Left colon (tissue), 2 donors: ENCODE measurements at places on chromosomes 11 and 22.
A peak's percentile ranks its signal among the peaks of the same experiment; 100 is the strongest.

DNA sequence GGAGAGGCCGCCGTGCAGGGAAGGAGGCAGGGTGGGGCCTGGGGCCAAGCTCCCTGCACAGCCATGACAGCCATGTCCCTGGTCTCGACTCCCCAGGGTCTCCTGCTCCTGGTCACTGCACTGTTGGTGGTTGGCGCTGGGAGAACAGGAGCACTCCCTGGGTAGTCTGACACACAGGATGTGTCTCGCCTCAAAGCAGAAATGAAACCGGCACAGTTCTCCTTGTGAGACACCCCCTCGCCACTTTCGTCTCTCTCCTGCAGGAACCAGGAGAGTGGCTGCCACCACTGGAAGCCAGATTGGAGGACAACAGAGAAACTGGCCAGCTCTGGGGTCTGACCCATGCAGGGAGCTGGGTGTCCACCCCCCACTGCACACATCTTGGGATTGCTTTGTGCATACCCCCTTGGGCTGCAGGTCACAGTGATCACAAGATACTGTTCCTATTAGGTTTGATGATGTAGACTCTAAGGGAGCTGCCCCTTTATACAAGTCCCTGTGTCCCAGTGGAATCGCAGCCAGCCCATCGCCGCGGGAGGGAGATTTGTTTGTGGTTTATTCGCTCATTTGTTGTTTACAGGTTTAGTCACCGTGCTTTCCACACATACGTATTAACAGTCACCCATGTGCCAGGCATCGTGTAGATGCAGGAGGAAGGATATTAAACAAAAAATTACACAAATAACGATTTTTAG lies 27.0 kb upstream of the YWHAH start:
- DNase-seq, result peak; percentile 23

DNA sequence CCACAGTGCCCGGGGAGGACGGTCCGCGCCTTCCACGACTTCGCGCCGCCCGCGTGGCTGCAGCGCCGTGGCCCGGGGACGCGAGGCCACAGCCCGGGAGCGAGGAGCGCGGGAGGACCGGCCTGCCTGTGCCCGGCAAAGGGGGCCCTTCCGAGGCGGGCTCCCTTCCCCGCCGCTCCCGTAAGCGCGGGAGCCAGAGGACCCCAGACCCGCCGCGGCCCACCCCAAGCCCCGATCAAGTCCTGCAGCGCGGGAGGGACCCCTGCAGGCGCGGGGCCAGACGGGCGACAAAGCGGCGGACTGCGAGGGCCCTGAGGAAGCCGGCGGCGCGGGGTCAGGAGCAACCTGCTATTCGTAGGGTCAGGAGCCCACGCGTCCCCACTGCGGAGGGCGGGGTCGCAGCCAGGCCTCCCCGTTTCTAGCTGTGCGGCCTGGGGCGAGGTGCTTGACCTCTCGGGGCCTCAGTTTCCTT lies 110.3 kb downstream of the WNT7B start:
- no peak for DNase-seq

GRCh38 chr11:19817265-19817851 lies 104.7 kb downstream of the NAV2 start:
- no peak for DNase-seq

GRCh38 chr11:131683666-131684065 lies 313.3 kb downstream of the NTM start:
- no peak for DNase-seq

GRCh38 chr22:27851974-27852746 lies 50.6 kb upstream of the MN1 start:
- no peak for DNase-seq

DNA sequence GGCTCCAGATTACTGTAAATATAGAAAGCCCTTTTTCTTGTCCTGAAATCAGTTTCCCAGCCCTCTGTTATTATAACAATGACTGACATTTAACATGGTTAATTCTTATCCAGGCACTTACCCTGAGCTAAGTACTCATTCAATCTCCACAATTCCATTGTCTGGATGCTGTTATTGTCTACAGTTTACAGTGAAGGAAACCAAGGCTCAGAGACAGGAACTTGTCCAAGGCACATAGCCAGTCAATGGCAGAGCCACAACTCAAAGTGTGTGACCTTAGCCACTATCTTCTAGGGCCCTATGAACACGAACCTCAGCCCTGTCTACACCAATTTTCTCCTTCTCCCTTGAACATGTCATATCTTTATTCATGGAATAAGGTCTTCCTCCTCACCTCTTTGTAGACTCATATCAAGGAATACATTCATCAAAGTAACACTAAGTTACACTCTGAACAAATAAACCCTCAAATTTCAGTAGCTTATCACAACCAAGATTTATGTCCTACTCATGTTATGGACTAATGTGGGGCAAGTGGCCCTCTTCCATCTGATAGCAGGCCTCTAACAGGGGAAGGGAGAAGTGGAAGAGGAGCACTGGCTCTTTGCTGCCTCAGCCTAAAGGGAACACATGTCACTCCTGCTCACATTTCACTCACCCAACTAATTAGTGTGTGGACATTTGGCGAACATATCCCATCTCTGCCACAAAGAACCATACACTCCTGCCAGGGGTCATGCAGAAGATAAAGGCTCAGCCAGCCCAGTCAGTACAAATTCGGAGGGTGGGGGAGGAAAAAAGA lies 39.3 kb upstream of the APLNR start:
- DNase-seq, result no peak

GRCh38 chr11:111097191-111097590 lies 148.3 kb upstream of the POU2AF2 start:
- DNase-seq, result no peak

GRCh38 chr22:28936200-28936599 lies 52.8 kb downstream of the ZNRF3 start:
- no peak for DNase-seq

DNA sequence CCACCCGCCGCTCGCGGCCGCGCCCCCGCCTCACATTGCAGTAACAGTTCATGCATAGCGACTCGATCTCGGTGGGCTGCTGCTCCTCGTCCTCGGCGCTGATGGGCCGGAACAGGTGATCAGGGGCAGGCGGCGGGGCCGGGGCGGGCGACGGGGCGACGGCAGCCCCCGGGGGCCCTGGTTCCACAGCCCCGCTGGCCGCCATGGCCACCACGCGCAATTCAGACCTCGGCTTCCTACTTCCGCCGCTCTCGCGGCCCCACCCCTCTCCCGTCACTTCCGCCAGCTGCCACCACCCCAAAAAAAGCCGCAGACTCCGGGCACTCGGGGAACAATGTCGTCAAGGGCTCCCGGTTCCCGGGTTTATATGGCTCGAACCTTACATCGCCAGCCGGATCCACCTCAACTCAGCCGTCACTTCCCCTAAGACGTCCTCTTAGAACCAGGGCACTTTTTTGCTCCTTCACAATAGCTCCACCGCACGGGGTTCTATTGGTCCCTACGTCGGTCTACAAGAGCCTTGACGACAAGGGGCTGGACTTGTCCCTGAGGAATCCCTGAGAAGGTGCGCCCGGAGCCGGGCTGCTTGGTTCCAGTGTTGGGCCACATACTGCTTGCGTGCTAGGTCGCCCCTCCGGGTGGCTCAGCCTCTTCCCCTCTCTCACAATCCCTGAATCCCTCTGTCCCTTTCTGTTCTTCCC lies at the start of gene ZPR1:
Gene ZPR1 (minus strand): TSS at position 238 of the 701 bp plus-strand sequence. CDS start 33 bp downstream, at position 205.
- peak; percentile 92 for DNase-seq

DNA sequence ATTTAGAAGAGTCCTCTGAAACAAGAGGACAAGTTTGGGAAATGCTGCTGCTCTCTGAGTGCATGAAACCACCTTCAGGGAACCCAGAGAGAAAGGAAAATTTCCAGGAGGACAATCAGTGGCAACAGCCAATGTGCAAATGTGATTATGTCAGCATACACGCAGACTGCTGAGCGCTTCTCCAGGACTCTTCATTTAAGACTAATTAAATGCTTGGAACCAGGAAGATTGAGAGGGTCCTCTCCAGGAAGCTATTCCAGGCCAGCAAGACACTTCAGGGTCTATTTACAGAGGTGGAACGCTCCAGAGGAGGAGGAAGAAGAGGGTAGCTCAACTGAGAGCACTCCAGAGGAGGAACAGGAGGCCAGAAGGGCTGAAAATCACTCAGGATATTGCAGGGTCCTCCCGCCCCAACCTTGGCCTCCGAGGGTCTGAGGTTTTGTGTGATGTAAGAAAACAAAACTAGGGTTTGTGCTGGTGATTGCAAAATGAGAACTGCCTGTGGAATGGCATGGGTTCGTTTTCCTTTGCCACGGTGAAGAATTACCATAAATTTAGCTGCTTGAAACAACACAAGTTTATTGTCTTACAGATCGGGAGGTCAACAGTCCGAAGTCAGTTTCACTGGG lies 14.1 kb upstream of the HTR3A start:
- DNase-seq, result no peak

DNA sequence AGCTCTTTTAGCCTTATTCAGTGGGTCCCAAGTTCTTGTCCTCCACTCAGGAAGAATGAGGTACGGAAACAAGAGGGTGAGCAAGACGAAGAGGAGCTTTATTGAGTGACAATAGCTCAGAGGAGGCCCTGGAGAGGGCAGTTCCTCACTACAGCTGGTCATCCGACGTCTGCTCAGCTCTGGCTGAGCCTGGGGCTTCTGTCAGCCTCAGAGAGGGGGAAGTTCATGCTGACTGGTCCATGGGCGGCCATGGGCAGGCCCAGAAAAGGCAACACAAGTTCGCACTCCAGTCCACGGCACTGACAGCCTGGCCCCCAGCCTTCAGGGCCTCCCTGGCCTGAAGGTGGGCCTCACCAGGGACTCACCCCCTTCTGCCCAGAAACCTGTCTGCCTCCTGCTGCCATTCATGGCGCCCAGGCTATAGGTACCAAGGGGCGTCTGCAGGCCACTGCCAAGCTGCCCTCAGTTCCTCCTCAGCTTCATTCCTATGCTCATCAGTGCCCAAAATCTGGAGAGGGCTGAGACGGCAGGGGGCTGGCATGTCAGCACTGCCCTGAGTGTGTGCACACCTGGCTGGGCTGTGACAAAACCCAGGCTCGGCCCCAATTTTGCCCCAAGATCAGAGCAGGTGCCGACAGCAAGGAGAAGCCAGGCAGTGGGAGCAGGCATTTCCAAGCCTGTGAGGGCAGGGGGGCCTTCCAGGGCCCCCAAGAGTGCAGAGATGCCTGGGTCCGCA lies 21.7 kb upstream of the KIAA0930 start:
- no peak for DNase-seq

DNA sequence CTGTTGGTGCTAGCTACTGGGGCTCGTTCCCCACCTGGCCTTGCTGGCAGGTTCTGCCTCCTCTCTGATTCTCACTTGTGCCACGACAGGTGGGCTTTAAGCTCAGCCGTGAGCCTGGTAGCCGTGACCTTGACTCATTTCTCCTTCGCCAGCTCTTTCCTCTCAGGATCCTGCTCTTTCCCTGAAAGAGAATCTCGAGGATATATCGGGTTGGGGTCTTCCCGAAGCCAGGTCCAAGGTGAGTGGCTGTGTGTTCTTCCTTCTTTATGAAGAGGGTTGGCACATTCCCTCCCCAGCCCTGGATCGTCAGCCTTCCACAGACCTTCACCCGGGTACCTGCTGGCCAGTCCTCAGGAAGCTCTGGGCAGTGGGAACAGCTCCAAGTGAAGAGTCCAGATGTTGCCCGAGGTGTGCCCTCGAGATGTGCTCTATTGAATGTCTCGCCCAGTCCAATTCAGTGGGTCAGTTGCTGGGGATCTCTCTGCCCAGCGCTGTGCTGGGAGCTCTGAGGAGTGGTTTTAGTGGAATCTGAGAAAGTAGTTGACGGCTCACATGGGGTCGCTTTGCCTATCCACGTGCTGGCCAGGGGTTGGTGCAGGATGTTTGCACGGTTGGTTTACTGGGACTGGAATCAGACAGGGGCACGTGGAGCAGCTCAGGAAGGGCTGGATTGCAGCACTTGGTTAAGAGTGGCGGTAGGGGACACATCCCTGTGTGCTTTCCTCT lies 1.4 kb downstream of the ZNF74 start:
- DNase-seq, result no peak

- DNase-seq, result no peak
Measured at GRCh38 chr22:44245438-44245837, 64.7 kb downstream of the PARVG start.

- no peak for DNase-seq
Measured at GRCh38 chr22:44147821-44148574, 32.7 kb upstream of the PARVG start.

DNA sequence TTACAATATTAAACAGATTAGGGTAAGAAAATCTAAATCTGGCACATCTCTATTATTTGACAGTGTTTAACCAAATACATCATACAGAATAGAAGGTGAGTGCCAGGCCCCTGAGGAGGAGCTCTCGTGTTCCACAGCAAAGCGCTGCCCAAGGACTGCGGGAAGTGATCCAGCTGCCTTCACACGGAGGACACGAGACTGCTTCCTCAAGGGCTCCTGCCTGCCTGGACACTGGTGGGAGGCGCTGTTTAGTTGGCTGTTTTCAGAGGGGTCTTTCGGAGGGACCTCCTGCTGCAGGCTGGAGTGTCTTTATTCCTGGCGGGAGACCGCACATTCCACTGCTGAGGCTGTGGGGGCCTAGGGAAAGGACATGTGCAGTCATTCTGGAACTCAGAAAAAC lies 71.1 kb downstream of the NCAPD3 start:
- no peak for DNase-seq

- no peak for DNase-seq
Measured at GRCh38 chr11:85685125-85685819, 723 bp downstream of the CCDC89 start.

DNA sequence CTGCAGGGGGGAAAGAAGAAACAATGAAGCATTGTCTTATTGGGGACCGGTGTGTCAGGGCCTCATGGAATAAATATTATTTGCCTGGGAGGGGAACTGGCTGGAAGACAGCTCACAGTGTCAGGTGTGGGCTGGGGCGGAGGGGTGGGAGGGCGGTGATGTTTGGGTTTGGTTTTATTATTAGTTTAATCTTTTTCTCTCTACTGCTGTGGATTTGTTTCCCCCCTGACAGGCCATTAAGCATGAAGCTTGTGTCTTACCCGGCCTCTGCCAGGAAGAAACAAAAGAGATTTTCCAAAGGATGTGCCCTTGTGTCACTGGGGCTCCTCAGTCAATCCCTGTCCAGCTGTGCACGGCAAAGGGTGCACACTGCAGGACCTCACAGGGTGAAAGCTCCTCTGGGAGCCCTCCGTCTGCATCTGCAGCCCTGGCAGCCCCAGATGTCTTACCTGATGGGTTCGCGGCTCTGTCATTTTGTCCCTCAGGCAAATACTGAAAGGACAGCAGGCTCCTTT lies 203.1 kb upstream of the TMEM45B start:
- DNase-seq, result no peak

- no peak for DNase-seq
Measured at GRCh38 chr11:23569134-23569533, 708.9 kb upstream of the CCDC179 start.

GRCh38 chr11:110349138-110349996 lies 53.0 kb upstream of the RDX start:
- no peak for DNase-seq

- peak; percentile 54 for DNase-seq
Measured at GRCh38 chr11:117814204-117814765, 10.3 kb downstream of the FXYD2 start.

DNA sequence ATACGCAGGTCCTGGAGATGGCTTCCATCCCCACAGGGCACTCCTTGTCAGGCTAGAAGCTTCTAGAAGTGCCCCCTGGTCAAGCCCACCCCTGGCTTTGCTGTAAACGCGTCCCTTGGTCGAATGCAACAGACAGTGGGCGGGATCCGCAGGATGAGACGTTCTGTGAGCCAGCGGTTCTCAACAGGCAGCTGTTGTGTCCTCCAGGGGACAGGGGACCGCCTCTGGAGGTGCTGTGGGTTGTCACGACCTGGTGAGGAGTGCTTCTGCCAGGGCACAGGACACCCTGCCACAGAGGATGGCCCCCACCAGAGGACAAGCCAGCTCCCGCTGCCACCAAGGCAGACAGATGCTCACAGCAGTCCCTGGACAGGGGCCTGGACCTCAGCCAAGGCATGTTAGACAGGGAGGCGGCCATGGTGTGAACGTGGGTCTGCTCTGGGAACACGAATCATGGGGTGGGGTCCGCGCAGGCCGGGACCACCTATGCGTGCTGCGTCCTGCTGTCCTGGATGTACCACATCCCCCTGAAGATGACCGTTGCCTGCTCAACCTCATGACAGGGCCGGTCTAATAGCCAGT lies 11.7 kb downstream of the CRELD2 start:
- peak; percentile 36 for DNase-seq
